ENCODE measurements at places on chromosomes 4 and X.

DNA sequence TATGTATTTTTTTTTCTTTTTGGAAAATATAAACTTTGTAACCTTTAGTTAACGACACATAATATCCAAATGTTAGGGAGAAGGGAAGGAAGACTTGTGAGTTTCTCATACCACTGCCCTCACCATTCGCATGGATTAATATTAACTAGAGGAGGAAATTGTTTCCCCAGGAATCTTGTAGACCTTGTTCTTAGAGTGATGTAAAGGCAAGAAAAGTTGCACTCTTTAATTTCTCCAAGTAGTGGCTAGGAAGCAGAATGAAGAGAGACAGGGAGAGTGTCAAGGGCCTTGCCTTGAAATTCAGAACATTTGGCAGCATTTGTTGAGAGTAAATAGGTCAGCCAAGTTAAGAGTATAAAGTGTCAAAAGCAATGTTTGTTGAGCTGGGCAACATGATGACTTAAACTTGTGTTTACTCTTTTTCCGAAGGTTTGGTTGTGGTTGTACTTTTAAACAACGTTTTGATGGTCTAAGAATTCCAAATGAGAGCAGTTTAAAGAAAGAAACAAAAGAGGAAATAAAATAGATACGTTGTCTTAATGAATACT lies 105.7 kb downstream of the TENM3 start:
- no peak for DNase-seq

DNA sequence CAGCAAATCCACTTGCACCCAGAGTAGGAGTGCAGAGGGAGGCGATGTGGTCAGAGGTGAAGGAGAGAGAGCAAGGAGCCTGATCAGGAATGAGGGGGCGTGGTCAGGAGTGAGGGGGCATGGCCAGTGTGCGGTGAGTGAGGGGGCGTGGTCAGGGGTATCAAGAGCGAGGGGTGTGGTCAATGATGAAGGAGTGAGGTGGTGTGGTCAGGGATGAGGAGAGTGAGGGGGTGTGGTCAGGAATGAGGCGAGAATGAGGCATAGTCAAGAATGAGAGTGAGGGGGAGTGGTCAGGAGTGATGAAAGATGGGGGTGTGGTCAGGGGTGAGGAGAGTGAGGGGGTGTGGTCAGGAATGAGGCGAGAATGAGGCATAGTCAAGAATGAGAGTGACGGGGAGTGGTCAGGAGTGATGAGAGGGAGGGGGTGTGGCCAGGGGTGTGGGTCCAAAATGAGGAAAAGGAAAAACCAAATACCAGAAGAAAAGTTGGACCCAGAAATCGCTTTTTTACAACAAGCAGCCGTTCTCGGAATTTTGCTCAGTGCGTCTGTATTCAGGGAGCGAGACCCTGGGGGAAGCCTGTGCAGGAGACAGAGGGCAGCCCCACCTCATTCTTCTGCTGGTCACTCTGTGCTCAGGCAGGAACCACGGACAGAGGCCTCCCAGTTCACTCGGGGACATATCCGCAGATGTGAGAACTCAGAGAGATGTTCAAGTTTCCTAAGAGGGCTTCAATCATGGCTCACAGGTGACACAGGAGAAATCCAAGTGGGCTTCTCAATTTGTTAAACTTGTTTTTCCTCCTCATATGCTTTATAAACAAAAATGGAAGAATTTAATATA lies 47.5 kb downstream of the MAGEA1 start:
- DNase-seq, result no peak

GRCh38 chrX:143340190-143340589 lies 177.1 kb downstream of the SPANXN3 start:
- no peak for DNase-seq

DNA sequence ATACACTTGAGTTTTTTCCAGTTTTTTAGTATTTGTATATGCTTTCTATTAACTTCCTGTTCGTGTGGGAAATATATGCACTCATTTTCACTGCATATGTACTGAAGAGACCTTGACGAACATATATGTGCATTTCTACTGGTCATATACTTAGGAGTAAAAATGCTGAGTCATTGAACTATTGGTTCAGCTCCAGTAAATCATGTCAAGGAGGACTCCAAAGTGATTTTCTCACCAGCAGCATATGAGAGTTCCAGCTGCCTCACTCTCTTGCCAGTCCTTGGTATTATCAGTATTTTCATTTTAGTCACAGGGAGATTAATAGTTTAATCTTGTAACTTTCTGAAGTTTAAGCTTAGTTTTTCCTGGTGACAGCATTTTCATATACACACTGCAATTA lies 2750.2 kb downstream of the ARAP2 start:
- no peak for DNase-seq

GRCh38 chr4:162921178-162921785 lies 245.4 kb downstream of the NAF1 start:
- DNase-seq, result no peak

DNA sequence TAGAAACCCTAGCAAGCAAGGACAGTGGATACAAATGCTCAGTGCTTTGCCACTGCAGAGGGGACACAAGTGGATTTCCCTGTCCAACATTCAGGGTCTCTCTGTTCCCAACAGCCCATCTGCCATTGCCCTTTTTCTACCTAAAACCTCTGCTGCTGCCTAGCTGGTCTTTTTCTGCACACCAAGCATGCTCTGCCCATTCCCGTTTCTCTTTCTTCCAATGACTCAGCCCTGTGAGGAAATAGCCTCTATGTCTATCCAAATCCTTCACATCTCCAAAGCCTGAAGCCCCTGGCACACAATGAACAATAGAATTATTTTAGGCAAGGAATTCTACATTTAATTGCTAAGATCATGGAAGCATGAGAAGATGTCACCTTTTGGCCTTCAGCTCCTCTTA lies 5.7 kb upstream of the AMELX start:
- no peak for DNase-seq

GRCh38 chrX:149079805-149080406 lies 425.2 kb downstream of the IDS start:
- DNase-seq, result no peak

DNA sequence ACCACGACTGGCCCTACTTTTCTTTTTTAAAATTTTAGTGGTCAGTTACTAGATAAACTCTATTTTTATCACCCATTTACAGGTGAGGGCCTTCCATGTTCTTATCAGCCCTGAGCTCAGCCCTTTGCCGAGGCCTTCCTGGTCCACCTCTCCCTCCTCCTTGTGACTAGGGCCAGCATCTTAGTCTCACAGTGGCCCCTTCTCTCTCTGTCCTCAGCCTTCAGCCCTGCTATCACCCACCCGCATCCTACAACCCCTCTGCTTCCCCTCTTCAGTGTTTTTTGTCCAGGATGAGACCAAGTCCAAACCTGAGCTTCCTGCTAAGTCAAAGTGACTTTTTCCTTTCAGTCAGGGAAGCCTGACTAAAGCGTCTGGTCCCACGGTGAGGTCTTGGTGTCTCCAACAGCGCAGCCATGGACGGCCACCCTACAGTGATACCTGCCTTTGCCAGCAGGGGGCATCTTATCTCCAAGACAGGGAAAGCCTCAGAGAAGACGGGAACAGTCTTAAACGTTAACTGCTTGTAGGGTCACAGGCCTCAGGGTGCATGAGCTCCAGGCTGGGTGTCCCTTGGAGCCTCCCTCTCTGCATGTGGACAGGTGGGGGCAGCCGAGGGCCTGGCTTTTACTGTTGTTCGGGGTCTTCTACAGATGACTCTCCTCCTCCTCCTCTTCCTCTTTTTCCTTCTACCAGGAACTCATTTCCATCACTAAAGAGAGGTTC lies 11.7 kb upstream of the GAGE10 start:
- peak; percentile 38 for DNase-seq

- no peak for DNase-seq
Observed at GRCh38 chrX:143894938-143895337, 11.1 kb downstream of the UBE2NL start.

- no peak for DNase-seq
Observed at GRCh38 chr4:124426279-124426678, 286.3 kb downstream of the ANKRD50 start.

DNA sequence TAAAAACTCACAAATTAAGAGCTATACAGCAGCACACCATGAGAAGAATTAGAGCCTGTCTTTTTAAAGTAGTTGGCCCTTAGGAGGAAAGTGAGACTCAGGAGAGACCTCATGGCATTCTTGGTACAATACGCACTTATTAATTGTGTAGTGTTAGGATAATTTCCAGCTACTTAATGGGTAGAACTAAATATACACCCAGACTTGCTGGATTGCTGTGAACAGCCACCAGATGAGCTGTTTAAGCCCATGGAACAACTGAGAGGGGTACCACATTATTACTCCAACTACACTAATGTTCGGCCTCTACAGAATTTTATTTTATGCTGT lies 13.6 kb downstream of the MFAP3L start:
- DNase-seq, result no peak

- no peak for DNase-seq
Observed at GRCh38 chrX:115939070-115939469, 231.5 kb upstream of the AGTR2 start.

DNA sequence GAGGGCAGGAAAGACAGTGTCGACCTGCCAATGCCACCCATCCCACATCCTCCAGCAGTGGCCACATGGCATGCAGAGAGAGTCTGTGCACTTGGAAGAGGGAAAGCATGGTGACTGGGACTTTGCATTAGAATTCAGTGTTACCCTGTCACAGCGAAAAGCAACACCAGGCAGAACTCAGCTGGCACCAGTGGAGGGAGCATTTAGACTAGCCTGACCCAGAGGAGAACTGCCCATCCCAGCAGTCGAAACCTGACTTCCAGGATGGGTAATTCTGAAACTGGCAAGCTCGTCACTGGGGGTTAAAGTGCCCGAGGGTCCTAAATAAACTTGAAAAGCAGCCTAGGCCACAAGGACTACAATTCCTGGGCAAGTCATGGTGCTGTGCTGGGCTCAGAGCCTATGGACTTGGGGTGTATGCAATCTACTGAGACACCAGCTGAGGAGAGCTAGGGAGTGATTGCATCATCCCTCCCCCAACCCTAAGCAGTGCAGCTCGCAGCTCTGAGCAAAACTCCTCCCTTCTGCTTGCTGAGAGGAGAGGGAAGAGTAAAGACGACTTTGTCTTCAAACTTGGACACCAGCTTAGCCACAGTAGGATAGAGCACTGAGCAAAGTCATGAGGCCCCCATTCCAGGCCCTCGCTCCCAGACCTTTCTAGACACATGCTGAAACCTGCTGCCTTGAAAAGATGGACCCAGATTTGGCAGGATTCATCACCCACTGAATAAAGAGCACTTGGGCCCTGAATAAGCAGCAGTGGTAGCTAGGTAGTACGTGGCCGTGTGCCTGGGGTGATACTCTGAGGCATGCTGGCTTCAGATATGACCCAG lies 68.8 kb downstream of the DDX60L start:
- no peak for DNase-seq

GRCh38 chrX:43525901-43526610 lies 130.0 kb upstream of the MAOA start:
- DNase-seq, result no peak

DNA sequence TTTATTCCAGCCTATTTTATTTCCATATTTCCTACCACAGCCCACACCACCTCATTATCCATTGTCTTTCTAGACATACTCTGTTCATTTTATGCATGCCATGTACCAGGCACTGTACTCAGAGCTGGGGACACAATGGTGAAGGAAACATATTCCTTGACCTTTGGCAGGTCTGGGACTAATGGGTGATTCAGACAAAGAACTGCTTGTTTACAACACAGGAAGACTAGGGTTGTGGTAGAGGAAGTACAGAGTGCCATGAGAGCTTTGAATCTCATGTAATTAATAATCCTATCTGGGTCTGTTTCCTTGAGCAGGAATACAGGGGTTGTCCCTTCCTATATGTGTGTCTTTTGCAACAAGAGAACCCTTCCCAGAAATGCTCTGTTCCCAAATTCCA lies 75.1 kb upstream of the NUDT10 start:
- DNase-seq, result no peak

GRCh38 chrX:16839219-16839851 lies 30.8 kb downstream of the RBBP7 start:
- DNase-seq, result no peak
